ENCODE measurements at places on chromosomes 6 and 20. TPM values are rescaled to one million over a fixed set of nuclear protein-coding genes. Genes with fewer than 3 reads are reported as not detected.

TENT5A gene
- 4.7 TPM for total RNA-seq

HNF4A gene
- total RNA-seq = not detected

EFCAB8 gene
- 0.47 TPM for total RNA-seq

DNAH8 gene
- total RNA-seq = not detected

ABCC10 gene
- 35.0 TPM for total RNA-seq
